ENCODE measurements at places on chromosomes 2 and 18.

GRCh38 chr2:74028741-74029140, 44.0 kb downstream of the TET3 start:
- no peak for DNase-seq

GRCh38 chr2:149365931-149366583, 35.7 kb downstream of the LYPD6 start:
- no peak for DNase-seq

DNA sequence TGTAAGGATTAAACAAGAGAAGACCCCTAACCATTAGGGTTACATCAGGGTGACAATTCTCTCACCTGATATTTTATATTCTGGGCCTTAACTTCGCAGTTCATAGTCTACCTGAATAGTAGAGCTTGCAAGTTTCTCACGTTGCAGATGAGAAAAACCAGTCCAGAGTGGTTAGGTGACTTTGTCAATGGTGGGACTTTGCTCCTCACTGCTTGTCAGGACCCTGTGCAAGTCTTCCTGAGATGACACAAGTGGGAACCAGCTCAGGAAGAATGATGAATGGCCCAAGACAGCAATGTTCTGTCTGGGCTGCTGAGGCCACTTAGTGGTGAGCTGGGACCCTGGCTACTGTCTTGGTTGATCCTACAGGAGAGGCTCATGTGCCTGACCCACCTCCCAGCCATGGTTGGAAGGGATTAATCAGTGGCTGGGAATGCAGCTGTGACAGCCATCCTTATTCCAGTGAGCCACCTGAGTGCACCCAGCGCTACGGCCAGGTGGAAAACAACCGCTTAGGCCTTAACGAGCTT, 16.9 kb downstream of the LGALSL start:
- no peak for DNase-seq

GRCh38 chr18:9925369-9925768, 11.6 kb downstream of the VAPA start:
- DNase-seq, result no peak

DNA sequence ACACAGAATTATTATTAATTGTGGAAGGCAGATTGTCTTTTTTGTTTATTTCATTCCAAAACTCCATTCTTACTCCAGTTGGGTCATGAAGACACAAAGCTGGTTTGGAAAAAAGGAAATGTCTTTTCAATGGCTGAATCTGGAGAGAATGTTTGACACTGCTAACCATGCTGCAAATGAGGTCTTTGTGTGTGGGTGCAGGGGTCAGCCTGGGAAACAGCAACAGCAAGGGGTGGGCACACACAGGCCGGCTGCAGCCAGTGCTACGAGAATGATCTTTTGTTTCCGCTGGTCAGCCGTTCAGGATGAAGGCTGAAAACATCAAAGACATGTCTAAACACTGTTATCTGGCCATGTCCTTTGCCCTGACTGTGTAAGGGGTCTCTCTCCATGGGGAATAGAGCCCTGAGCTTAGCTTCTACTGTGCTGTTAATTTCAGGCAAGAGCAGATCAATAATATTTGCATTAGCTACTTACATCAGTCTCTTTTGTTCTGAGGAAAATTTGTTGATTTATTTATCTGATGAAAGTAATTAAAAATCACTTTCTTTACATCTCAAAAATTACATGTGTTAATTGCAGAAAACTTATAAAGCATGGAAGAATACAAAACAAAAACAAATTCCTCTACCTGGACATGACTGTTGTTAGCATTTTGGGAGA, 33.3 kb upstream of the E2F6 start:
- no peak for DNase-seq

DNA sequence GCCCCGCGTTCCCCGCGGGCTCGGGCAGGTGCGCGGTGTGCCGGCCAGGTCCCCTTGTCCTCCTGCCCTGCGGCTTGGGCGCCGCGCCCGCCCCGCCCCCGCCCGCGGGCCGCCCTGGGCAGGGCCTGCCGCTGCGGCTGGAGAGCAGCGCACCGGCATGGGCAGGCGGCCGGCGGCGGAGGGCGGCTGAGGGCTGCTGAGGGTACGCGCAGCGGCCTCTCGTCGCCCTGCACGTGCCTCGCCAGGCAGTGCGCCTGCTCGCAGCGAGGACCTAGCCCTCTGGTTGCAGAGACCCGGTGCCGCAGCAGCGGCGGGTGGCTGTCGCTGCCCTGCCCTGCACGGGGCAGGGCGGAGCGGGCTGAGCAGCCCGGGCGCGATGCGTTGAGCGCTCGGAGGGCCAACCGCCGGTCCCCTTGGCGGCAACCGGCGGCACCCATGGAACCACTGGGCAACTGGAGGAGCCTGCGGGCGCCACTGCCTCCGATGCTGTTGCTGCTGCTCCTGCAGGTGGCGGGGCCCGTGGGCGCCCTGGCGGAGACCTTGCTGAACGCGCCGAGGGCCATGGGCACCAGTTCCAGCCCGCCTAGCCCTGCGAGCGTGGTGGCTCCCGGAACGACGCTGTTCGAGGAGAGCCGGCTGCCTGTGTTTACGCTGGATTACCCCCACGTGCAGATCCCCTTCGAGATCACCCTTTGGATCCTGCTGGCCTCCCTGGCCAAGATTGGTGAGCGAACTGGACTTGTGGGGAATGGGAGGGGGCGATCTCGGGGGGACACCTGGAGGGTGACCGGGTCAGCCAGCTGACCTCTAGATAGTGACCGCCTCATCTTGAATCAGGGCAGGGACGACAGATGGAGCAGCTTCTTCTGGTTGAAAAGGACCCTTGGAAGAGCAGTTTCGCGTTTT, at the start of gene SLC9A2:
SLC9A2 (plus strand) TSS at position 140 of the 906 bp plus-strand sequence; CDS start at position 436, 296 bp downstream.
- DNase-seq, result no peak

DNA sequence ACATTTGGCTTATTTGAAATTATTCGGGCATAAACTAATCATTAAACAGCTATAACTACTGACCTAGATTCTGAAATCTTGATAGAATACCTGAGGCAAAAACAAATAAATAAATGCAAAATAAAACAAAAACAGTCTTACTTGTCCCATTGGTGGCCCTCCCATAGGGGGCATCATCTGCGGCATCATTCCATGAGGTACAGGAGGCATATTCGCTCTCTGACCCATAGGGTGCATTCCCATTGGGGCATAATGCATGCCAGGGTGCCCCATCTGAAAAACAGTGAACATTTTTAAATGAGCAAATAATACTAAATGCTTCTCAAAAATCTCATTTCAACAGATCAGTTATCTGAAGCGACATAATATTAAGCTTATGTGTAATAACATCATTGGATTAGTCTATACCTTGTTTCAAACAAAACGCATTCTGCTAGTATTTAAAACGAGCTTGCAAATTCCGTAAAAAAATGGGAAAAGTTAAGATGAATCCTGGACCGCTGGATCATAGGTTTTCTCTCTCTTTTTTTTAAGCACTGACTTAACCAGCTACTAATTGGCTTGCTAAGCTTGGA, 1.3 kb downstream of the PRPF40A start:
- no peak for DNase-seq

GRCh38 chr2:80429251-80429650, 124.7 kb upstream of the LRRTM1 start:
- no peak for DNase-seq

DNA sequence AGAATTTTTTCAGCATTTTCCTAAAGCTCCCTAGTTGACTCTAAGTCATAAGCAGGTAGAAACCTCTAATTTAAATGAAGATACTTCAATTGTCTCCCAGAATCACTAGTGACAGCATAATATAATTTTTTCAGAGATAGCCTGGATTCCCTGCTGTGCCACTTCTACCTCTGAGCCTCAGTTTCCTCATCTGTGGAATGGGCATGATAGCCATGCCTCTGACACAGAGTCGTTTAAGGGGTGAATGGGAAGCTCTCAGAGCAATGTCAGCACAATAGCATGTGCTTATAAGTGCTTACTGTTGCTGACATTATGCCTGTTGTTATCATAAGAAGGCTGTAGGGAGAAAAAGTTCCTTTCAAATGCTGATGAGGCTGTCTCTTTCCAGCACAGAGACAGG, 48.0 kb downstream of the SFXN5 start:
- no peak for DNase-seq

GRCh38 chr2:174666312-174666711, 68.7 kb upstream of the WIPF1 start:
- DNase-seq, result no peak

DNA sequence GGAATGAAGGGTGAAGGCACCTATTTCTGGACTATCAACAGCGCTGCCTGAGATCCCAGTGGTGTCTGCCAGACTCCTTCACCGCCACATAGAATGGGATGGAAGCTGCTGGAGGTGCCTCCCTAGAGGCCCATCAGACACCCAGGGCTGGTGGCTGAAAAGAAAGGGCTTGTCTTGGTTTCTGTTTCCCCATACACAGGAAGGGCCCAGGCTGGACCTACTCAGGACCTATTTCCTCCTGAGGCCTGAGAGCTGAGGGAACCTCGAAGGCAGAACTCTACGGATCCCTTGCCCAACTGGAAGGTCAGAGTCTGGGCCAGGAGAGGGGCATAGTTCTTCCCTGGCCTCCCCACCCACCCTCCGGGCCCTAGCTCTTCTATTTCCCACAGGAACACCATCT, 2.9 kb upstream of the CLEC4F start:
- no peak for DNase-seq

DNA sequence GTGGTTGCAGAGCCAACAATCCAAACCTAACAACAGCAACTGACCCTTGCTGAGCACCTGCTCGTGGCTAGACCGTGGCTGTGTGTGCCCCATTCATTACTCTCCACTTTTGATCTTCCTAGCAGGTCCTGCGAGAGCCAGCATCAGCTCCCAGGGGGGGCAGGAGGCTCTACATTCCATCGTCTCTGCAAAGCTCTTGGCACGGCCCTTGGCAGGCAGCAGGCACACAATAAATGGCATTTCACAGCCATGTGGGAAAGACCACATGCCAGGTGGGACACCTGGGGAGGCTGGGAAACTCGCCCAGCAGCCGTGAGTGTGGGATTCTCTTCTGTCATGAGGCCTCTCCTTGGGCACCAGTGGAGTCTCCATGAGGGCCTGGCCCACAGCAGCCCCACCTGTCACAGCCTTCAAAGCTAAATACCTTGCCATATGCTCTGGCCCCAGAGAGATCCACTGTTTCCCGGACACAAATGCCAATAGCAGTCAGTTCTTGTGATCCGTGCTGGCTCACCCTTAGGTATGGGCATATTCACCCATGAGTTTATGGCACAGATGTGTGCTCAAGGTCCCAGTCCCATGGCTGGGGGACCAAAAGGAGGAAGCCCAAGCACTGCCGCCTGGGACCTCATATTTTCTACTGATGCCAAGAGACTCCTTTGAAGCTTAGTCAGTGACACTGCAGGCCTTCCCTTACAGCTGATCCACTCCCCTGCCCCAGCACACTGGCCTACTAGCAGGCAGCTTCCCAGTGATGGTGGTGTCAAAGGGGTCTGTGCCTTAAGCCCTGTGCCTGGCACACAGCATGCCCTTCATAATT, 6.8 kb upstream of the TEX51 start:
- DNase-seq, result no peak

DNA sequence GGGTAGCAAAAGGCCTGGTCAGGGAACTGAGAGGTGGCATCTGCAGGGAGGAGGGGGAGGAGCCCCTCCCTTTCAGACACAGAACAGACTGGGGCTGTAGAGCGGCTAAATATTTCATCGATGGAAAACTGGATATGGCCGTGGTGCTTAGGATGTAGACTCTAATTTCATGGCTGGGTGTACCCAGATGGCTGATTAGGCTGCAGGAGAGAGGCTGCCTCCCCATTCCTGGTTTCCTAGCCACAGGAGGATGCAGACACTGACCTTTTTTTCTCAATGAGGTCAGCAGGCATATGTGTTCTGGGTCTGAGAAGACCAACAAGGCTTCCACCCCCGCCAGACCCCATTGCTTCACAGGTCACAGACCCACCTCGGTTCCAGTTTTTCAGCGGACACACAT, 79.3 kb upstream of the STPG4 start:
- no peak for DNase-seq

GRCh38 chr2:37343537-37344434, 644 bp upstream of the QPCT start:
- no peak for DNase-seq

GRCh38 chr2:158509928-158510797, 53.4 kb downstream of the PKP4 start:
- DNase-seq, result no peak

DNA sequence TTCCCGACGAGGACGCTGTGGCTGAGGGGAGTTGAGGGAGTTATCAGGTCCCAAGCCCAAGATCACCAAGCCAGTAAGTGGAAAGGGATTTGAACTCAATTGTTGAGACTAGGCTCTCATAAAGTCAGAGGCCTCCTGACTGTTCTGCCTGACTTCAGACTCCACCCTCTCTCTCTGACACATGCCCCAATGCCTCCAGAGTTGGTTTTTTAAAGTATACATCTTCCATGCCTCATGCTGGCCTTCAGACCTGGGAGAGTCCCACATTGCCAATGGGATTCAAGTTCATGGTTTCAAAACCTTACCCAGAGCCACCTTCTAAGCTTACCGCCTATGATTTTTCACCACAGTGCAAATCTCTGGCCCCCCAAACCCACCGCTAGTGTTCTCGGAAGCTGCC, 100.8 kb downstream of the RTN4 start:
- DNase-seq, result no peak

DNA sequence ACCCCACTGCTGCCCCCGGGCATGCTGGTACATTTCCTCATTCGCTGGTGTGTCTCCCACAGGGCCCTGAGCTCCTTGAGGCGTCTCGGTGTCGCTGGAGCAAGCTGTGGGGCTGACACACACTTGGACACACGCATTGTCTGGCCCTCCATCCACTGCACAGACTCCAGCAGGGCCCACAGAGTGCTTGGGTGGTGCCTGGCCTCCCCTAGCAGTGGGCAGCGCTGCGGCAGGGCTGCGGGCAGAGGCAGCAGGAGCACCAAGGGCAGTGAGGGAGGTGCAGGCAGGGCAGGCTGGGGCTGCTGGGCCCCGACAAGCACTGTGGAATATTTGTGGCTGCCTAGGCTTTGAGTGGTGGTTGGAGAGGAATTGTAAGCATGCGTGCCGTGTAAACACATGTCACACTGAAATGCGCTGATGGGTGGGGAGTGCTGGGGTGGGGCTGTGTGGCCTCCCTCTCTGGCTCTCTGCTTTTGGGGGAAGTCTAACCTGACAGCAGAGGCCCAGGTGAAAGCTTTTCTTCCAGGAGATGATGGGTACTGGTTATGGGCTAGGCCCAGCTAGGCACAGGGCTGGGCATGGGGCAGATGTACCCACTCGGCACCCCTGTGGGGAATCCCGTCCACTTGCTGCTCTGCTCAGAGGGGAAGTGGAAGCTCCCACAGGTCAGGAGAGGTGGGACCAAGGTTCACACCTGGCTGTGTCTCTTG, 55.5 kb upstream of the HS6ST1 start:
- DNase-seq, result no peak

GRCh38 chr2:120060088-120060623, 47.3 kb downstream of the EPB41L5 start:
- no peak for DNase-seq

DNA sequence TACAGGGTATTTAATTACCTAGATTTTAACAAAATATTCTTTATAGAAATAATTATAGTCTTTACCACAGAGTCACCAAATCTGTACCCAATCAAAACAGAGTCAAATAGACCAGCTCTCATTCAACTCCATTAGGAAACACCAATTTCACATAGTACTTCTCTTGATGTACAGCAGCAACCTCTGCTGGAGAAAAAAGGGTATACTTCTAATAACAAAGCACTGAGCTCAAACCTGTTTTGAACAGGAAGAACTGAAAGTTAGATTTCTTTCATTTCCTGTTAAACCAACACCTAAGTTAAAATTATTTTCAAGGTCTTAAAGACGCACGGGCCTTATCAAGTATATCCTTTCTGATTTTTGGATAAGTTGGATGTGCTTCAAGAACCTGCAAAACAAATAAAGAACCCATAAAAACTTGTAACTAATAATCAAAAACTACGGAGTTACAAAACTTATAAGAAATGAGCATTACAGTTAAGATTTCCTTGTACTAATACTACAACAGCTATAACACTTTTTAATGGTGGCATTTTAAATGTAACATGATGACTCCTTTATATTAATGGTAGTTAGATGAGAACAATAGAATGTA, 79.0 kb downstream of the TTC21B start:
- DNase-seq, result no peak

All from activated effector memory CD4-positive, alpha-beta T cell treated with Interleukin-2 at 50 U/mL for 16 hours (primary cell).